ENCODE measurements at places on chromosomes 16 and 17.

GRCh38 chr16:57525761-57526160 lies 10.6 kb downstream of the CCDC102A start:
- DNase-seq = no peak

DNA sequence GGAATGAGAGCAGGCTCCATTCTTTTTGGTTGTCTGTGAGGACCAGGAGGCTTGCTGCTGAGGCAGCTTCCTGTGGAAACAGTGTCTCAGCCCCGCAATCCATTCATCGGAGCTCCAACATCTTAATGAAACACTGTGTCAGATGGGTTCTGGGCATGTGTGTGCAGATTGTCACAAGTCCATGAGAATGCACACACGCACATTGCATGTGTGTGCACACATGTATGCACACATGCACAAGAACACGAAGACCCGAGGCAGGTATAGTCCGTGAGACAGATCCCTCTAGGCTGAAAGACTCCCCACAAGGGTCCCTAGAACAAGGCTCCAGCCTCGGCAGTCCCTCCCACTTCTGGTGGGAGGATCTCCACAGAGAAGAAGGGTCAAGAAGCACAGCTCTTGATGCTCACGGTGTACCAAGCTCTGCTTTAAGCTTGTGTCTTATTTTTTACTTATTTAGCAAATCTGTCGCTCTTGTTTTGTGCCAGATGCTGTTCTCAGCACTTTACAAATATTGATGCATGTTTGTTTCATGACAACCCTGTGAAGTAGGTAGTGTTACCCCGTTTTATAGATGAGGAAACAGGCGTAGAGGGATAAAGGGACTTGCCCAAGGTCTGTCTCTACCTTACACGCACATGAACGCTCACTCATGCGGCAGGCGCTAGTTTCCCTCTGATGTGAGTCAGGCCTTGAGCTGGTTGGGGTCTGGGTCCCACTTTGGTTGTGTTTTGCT lies 213.1 kb downstream of the SEC14L1 start:
- no peak for DNase-seq

- no peak for DNase-seq
Measured at GRCh38 chr16:3454631-3455147, 11.2 kb downstream of the NAA60 start.

DNA sequence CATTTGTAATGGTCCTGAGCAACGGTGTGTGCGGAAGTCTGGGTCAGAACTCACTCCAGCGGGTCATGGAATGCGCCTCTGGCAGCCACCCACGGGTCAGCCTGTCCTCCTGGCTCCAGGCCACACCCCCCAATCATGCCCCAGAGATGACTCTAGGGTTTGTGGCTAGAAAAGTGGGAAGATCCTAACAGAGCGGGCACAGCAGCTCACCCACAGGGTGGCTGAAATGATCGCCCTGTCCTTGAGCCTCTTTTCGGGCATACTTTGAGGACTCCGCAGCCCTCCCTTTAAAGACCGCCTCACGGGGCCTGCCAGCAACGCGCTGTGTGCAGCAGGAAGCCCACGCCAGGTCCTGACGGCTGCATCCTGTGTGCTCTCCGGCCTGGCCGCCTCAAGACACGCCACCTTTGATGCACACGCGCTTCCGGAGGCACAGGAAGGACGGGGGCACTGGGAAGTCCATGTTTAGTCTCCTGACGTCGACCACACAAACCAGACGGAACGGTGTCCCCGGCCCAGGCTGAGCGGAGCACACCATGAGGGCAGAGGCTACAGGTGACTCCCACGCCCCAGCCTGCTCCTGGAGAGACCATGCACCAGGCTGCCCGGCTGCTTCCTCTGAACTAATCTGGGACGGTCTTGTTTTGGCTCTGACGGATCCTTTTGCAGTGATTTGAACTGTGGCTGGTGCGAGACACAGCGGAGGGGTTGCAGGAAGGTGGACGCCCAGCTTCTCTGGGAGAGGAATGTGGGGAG lies 92.9 kb downstream of the TBC1D16 start:
- DNase-seq = no peak

GRCh38 chr17:71921796-71922195 lies 199.0 kb upstream of the SOX9 start:
- DNase-seq = no peak

- no peak for DNase-seq
Measured at GRCh38 chr16:58346831-58347371, 45.4 kb upstream of the GINS3 start.

DNA sequence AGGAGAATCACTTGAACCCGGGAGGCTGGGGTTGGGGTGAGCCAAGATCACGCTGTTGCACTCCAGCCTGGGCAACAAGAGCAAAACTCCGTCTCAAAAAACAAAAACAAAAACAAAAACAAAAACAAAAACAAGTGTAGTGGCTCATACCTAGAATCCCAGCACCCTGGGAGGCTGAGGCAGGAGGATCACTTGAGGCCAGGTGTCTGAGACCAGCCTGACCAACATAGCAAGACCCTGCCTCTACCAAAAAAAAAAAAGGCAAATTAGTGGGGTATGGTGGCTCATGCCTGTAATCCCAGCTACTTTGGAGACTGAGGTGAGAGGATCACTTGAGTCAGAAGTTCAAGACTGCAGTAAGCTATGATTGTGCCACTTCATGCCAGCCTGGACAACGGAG lies 26.4 kb upstream of the HAPSTR1 start:
- DNase-seq = no peak
